Stimulated activated CD8-positive, alpha-beta memory T cell treated with anti-CD3 and anti-CD28 coated beads, Interleukin-7, amount 100 ng/mL, for 24 hours (primary cell): ENCODE measurements at places on chromosomes 6 and 20.

DNA sequence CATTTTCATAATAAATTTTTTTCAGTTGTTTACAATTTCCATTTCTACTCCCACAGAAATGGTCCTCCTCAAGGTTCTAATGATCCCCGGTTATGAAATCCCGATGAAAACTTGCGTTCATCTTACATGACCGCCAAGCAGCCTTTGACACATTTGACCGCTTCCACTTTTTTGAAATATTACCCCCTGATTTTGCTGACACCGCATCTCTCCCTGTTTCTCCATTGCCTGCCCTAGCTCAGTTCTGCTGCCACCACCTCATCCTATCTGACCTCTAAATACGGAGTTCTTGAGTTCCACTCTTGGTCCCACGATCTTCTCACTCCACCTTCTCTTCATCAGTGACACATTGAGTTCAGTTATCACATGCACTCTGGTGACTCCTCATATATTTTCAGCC, 74.1 kb downstream of the SLC35B3 start:
- no peak for DNase-seq

- no peak for DNase-seq
Observed at GRCh38 chr6:117666881-117667280, 8.4 kb upstream of the NUS1 start.

DNA sequence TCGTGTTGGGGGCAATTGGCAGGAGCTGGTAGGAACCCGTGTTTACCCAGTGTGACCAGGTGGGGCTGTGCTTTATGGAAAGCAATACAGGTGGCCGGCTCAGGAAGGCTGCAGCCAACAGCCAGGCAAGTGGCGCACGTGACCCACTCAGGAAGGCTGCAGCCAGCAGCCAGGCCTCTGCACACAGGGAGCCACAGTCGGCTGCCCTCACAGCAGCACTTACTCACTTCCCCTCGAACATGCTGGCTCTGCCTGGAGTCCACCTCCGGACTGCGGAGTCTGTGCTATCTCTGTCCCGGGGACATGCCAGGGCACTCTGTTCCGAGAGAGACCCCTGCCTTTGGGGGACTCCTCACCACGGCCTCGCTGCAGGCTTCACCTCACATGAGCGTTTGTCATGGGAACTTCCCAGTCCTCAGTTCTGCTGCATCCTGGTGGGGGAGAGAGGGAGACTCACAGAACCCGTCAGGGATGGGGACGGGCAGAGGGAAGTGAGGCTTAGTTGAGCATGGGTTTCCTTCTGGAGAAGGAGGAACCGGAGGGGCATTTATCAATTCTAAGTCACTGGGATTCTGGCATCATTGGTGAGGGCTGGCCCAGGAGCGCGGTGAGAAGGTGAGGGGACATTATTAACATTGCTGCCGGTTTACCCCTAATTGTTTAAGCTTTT, 76.8 kb downstream of the TTLL2 start:
- no peak for DNase-seq

DNA sequence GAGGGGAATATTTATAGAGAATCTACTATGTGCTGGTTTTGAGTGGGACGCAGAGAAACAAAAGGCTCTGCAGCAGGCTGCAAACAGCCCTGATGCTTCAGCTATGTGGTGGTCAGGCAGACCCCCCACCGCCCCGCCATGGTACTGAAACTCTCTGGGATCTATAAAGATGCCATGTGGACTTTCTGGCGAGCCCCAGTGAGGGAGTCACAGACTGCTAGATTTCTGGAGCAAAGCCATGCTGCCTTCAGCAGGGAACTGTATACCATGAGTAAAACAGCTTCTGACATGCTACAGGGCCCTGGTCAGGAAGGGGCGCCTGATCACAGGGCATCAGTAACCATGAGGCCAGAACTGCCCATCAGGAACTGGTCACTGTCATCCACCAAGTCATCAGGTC, 19.2 kb upstream of the BPIFB1 start:
- DNase-seq, result no peak

- DNase-seq, result no peak
Observed at GRCh38 chr20:41040855-41041254, 12.2 kb downstream of the TOP1 start.

GRCh38 chr6:111406200-111406721, 76.8 kb downstream of the REV3L start:
- DNase-seq, result no peak

DNA sequence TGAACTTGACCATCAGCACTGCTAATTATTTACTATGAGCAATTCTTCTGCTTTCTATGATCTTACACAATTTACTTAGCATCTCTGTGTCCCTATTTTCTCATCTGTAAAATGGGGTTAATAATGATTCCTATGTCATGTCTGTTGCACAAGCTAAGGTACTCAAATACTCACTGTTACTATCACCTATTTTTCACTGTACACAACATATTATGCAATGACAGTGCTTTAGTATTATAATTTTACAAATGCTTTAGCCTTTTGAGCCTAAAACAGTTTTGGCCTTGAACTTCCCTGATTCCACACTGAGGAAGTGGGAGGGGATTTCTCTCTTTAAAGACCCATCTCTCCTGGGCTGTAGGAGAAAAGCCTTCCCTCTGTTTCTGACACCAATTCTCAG, 36.9 kb upstream of the THEMIS start:
- no peak for DNase-seq

- DNase-seq, result no peak
Observed at GRCh38 chr20:18007534-18008292, 38.9 kb downstream of the MGME1 start.

- no peak for DNase-seq
Observed at GRCh38 chr20:5272268-5272667, 44.5 kb downstream of the PROKR2 start.

DNA sequence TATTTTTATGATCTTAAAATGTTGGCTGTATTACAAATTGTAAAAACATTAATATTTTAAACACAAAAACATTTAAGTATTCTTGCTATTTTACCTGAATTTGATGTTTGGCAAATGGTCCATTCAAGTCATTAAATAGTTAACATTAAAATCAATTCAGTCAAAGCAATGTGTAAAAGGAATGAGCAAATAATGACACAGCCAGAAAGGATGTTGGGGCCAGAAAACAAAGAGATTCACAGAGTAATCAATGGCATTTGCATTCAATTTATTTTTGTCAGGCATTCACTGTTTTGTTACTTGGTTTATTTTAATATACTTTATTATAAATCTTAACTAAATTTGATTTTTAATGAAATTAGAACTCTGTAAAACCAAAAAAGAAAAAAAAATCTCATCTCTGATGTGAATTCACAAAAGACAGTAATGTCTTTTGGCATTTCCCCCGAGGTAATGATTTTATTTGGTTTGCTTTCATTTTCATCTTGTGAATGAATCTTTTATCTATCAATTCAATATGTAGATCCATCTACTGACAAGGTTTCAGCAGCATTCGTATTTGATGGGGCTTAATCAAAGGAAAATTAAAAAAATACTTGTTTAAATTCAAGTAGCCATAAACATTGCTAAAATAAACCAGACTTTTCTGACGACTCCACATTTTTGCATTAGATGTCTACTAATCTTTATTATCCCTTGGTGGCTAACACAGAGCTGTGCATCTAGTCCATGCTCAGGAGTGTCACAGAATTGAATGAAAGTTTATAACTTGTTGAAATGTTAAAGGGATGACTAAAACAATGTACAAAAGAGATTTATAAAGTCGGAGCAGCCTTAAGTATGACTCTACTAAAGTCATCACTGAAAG, 866.7 kb upstream of the GJE1 start:
- no peak for DNase-seq

DNA sequence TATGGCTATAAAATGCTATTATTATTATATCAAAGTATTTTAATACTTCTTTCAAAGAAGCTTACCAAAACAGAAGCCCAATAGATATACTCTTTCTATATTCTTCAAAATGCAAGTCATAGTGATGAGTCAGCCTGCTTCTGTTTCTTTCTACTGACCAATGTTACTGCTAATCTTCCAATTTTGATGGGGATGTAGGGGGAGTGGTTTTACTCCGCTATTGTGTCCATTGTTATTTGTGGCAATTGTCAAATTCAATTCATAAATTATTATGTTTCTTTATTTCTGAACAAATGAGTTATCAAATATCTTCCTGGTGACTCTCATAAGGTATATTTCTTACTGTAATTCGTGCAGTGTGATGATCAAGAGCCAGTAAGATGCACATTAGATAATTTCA, 221.5 kb upstream of the DEFB112 start:
- DNase-seq, result no peak

- no peak for DNase-seq
Observed at GRCh38 chr6:12097791-12098190, 85.7 kb downstream of the HIVEP1 start.

GRCh38 chr6:107033126-107033525, 5.1 kb downstream of the MTRES1 start:
- DNase-seq, result no peak

DNA sequence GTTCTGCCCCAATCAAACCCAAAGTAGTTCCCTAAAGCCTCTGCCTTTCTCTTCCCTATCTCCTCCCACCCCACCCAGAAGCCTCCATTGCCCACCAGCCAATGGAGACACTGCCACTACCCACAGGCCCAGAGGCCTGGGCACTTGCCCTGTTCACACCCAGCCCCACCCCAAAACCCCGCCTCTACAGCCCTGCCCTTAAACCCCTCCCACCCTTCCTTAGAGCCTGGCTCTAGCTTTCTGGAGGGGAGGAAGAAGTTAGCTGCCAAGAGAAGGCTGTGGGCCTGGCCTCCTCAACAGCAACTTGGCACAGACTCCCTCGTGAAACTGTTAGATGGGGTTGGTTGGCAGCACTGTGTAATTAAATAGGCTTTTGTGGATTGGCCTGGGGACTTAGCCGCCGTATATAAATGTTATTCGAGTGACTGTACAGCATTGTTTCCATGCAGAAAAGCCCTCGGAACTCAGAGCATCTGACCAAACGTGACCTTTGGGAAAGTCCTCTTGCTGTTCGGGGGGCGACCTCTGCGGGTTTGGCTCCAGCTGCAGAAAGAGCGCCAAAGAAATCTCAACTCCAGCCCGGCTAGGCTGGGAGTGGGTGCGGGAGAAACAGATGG, 31.4 kb downstream of the COL11A2 start:
- DNase-seq, result no peak

GRCh38 chr6:475314-475713, 83.8 kb downstream of the IRF4 start:
- DNase-seq, result no peak

- no peak for DNase-seq
Observed at GRCh38 chr20:10332656-10333415, 101.2 kb downstream of the MKKS start.

DNA sequence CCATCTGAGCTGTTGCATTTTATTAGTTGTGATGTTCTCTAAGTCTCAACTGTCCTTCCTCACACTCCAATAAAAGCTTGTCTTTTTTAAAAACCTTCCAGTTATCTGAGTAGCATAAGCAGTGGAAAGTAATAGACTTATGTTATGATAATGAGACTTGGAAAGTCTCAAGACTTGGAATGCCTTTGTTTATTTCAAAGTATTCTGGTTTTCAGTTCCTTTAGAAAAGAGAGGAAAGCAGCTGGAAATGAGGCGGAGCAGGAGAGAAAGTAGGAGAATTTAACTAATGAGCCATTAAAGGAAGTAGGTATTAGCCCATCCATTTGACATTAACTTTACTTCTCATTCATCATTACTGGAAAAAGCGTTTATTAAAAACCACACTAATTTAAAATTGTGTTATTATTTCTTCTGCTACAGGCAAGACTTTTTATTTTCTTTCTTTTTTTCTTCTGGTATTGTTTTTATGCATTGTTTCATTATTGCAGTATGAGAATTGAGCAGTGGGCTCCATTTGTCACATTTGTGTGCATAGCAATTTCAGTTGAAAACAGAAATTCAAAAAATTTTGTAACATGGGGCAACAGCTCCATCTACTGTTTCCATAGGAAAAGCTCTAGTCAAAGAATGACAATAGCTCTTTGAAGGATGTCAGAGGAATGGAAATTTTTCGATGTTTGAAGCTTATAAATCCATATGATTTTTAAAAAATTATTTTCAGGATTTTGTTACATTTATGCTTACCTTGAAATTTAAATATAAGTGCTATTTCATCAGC, 194.8 kb downstream of the COL9A1 start:
- no peak for DNase-seq

DNA sequence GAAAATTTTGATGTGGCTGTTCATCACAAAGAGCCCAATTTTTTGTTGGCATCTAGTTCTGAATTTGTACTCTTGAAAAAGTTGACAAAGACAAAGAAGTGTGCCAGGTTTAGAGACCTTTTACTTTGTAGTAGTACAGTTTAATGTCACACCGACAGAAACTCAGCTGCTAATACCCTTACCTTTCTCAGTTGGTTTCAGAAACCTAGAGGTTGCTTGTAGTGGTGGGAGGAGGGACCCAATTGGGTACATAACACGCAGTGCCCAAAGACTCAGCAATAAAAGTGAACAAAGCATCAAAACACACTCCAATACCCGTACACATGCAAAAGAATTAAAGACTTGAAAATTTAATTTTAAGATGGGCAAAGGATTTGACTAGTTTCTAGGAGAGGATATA, 203.7 kb downstream of the CDKAL1 start:
- DNase-seq, result no peak

GRCh38 chr20:60648556-60648955, 603.5 kb upstream of the CDH4 start:
- no peak for DNase-seq

GRCh38 chr20:62395311-62396242, 8.7 kb downstream of the RPS21 start:
- DNase-seq, result no peak

DNA sequence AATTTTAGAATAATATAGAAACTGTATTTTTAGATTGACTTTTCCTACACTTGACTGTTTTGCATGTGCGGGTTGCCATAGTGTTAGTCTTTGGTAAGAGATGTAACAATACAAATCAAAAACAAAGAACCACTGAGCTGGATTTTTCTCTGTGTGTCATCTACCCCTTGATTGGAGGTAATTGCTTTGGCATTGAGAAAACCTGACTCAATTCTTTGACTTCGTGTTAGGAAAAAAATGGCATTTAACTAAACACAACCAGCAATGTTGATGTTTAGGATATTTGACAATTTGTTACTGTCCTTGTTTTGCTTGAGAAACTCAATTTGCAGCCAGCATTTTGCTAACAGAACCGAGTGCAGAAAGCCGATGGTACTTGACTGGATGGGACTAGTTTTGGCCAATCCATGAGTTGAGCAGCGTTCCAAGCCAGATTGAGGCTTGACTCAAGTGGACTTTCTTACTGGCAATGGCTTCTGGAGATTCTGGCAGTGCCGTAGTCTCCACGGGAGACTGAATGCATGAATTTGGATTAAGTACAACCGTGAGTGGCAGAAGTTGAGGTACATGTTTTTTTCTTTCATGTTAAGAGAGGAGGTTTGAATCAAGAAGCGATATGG, 17.1 kb downstream of the TPBG start:
- DNase-seq, result no peak

- no peak for DNase-seq
Observed at GRCh38 chr6:49988900-49989299, 19.5 kb upstream of the DEFB113 start.
